Amniotic stem cell (primary cell): ENCODE measurements at places on chromosomes 3 and 15.

DNA sequence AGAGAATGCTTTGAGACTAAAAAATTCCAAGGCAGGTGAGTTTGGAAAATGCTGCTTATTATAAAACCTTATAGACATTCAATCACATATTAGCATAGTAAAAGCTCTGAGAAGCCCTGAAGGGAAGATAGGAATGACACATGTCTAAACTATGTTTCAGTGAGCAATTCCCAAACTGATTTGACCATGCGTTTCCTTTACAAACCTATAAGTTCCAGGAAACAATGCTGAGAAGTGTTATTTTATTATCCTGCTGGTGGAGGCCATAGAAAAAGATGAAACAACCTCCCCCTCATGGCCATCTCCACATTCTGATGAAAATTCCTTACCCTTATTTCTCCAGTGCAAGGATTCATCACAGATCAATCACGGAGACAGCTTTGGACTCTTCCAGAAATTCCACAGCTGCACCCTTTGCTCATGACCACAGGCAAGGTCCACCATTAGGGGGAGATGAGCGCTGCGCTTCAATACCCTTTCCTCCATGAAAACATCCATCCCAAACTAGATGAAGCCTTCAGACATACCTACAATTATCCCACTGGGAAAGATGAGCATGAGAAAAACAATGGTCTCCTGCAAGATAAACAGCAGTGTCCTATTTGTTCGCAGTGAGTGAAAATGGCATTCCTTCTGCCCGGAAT lies 372.1 kb downstream of the MAGI1 start:
- no peak for DNase-seq

DNA sequence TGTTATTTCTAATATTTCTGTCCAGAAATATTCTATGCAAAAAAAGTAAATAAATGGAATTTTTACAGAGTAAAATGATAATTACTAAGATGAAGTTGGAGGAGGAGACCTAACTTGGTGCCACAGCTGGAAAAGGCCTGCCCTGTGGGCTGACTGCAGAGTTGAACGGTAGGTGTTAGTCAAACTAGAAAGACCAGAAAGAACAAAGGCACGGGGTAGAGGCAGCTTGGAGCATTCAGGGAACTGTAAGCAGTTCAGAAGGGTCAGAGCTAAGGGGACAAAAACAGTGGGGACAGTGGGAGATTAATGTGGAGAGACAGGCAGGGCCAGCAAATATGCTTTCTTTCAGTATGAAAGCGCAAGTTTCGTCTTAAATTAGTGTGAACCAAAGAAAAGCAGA lies 39.3 kb upstream of the PTPRG start:
- no peak for DNase-seq

GRCh38 chr15:73022161-73022560 lies 30.1 kb upstream of the NEO1 start:
- DNase-seq = no peak

DNA sequence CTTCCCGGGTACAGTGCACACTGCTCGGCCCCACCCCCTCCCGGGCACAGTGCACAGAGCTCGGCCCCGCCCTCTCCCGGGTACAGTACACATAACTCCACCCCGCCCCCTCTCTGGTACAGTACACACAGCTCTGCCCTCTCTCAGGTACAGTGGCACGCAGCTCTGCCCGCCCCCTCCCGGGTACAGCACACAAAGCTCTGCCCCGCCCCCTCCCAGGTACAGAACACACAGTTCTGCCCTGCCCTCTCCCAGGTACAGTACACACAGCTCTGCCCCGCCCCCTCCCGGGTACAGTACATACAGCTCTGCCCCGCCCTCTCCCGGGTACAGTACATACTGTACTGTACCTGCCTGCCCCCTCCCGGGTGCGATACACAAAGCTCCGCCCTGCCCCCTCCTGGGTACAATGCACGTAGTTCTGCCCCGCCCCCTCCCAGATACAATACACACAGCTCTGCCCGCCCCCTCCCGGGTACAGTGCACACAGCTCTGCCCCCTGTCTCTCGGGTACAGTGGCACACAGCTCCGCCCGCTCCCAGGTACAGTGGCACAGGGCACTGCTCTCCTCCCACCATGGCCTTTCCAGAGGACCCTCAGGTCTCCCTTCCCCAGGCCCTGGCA lies 16.4 kb upstream of the PRR20G start:
- no peak for DNase-seq

DNA sequence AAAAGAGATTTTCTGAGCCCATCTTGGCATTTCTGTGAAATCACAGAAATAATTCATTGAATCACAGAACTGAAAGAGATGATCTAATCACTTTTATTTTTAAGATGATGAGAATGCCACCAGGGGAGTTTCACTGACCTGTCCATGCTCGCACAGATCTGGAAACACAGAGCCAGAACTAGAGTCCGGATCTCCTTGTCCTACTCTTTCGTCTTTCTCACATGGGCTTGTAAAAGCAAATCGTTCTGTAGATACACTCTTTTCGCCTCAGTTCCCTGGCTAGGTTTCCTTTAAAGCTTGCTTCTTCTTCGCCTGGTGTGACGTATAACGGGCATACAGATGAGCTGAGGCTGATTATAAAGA lies 122.5 kb upstream of the SPRED1 start:
- no peak for DNase-seq

- no peak for DNase-seq
These were observed 145.6 kb upstream of the ABI3BP start for GRCh38 chr3:101138817-101139216.

DNA sequence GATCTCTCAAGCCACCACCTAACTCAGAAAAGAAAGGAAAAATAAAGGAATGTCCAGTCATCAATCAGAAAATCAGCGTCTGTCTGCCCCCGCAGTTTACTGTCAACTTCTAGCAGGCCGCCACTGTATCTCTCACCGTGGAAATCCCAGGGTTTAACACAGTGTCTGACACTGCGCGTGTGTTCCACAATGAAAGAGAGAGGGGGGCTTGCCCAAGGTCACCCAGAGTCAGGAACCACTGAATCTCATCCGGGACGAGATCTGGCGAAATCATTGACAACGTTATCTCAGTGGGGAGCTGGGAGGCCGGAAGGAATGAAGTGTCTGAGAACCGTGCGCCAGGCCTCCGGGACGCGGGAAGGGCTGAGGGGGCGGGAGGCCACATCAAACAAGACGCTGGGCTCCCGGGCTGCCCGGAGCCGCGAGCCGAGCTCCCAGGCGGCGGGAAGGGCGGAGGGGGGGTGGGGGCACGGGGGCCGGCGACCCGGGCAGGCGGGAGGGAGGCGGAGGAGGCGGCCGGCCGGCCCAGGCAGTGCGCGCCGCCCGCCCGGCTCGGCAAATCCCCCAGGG lies 2.2 kb upstream of the HES1 start:
- no peak for DNase-seq

GRCh38 chr3:108441071-108441507 lies 69.3 kb downstream of the MYH15 start:
- no peak for DNase-seq

DNA sequence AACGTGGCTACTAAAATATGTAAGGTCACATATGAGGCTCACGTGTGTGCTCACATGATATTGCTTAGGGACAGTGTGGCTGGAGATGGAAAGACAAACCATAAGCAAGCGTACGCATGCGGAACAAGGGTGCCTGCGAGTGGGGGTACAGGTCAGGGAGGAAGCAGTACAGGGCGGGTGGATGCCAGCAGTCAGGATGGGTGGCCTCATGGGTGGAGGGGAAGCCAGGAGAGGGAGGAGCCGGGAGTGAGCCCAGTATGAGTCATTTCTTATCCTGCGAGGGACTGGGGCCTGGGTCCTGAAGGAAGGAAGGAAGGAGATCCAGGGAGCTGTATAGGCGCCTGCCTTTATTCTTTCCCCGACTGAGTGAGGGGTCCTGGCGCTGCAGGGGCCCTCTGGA lies 42.0 kb upstream of the CGNL1 start:
- no peak for DNase-seq

DNA sequence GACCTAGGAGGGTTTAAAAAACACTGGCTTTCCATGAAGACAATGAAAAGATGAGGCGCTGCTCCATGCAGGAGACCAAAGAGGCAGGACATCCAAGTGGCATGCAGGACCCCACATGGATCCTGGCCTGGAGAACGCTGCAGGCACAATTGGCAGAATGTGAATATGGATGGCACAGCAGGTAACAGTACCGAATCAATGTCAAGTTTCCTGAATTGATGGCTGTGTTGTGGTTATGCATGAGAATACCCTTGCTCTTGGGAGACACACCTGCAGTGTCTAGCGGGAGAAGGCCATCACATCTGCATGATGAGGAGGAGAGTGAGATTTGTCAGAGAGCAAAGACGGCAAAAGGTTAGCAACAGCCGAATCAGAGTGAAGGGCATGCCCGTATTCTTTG lies 74.3 kb upstream of the SEC13 start:
- no peak for DNase-seq

- DNase-seq = no peak
These were observed 135.0 kb downstream of the IMPG2 start for GRCh38 chr3:101185341-101185740.

DNA sequence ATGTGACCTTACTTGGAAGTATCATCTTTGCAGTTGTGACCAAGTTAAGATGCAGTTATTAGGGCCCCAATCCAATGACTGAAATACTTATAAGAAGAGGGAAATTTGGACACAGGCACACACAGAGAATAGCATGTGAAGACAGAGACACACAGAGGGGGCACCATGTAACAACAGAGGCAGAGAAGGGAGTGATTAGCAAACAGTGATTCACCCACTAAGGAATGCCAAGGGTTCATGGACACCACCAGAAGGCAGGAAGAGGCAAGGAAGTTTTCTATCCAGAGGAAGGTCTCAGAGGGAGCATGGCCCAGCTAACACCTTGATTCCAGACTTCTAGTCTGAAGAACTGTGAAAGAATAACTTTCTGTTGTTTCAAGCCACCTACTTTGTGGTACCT lies 25.0 kb downstream of the SIDT1 start:
- DNase-seq = no peak

DNA sequence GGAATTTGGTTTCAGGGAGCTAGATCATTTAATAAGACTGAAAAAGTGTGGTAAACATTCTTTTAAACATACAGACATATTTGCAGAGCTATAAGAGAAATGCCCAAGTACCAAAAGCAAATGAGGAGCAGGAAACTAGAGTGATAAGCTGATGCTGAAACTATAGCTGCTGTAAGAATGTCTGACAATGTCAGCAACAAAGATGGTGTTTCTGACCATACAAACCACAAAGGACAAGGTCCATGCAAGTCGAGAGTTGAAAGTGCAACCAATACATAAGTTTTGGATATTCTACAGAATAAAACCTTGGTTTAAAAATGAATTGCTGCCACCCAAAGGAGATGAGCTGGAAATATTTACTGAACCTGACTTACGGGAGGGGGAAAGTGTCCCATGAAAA lies 610.2 kb downstream of the TBL1XR1 start:
- no peak for DNase-seq

DNA sequence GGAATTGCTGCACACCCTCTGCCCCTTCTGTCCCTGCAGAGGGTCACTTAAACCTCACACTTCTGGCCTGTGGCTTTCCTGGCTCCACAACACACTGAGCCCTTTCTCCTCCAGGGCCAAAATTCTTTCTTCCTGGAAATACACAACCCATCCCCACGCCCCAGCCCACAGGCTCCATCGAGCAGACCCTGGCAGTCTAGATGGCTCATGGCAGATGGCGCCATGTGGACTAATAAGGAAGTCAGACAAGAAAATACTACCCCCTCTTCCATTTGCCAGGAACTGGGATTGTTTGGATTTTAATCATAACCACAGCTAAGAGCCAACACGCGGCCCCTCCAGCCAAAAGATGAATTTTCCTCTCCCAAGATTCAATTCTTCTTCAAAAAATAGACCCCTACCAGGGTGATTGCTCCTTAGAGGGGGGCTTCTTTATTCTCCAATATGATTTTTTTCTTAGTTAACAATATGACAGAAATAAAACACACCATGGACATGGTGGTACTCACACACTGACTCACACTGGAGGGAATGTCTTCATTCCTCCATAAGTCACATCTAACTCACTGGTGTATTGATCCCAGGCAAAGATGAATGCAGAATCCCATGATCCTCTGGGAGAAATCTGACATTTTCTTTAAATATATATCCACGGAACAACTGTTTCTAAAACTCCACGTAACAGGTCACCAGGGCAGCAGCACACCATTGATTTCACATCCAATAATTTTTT lies 111.5 kb downstream of the NTRK3 start:
- DNase-seq = no peak

GRCh38 chr3:30886888-30887287 lies 7.6 kb downstream of the GADL1 start:
- no peak for DNase-seq

GRCh38 chr3:100737334-100737733 lies 28.0 kb downstream of the TFG start:
- no peak for DNase-seq

- no peak for DNase-seq
These were observed 3.6 kb upstream of the RAB6B start for GRCh38 chr3:133899311-133899710.

DNA sequence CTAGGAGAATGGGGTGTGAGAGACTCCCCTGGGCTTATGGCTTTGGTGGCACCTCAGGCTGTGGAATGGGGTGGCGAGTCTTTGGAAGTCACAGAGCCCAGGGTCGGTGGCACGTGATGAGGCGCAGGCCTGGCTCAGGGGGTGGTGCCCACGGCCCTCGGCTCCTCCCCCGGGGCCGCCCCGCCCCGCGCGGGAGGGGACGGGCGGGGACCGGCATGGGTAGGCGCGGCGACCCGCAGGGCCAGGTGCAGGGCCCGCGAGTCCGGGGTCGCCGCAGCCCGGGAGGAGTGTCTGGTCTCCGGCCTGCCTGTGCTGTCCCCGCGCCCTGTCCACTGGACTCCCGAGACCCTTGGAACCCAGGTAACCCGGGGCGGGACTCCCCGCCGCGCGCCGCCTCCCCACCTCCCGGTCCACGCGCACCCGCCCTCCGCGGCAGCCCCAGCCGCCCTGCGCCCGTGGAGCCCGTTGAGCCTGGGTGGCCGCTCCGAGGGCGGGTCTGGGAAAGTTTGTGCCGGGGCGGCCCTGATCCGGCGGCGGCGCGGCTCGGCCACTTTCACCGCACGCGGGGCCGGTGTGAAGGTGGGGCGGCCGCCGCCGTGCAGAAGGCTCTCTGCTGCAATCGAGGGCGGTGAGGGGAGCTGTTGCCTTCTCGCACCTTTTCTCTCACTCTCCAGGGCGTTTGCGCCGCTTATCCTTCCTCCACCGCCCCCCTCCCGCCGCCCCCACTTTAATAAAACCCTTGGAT lies at the start of gene PAQR5:
Gene PAQR5 (plus strand): TSS at position 216 of the 745 bp plus-strand sequence. CDS start 61,169 bp downstream, outside the sequence.
- DNase-seq = no peak

DNA sequence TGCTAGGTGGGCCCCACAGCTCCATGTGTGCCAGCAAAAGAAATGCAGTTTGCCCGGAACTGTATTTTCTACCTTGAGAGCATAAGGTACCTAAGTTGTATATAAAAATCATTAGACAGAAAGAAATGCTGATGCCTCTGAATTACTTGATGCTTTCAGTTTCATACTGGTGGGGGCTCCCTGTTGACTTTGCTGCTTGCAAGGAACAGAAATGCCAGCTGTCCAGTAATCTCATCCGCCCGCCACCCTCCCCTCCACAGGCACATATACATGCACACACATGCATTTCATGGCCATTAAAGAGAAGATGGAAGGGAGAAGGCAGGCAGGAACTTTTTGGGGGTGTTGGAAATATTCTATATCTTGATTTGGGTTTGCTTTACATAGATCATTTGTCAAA lies 38.4 kb downstream of the LIMD1 start:
- DNase-seq = no peak
